ENCODE measurements at places on chromosomes 3 and 15. TPM values are rescaled to one million over a fixed set of nuclear protein-coding genes. Genes with fewer than 3 reads are reported as not detected.
A peak's percentile ranks its signal among the peaks of the same experiment; 100 is the strongest.

DNA sequence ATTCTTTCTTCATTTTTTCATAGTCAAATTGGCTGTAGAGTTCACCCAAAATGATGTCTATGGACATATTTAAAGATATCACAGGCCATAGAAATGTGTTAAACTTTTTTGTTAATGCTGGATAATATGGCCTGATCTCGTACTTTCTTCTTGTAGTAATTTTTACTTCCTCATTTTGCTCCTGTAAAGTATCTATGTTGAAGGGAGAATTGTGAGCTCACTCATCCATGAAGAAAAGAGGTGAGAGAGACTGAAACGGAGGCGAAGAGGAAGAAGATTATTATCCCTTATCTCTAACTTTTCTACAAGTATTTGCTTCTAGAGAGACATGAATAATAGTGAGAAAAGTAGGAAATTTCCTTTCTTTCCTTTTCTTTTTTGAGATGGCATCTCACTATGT lies 613.8 kb upstream of the TBL1XR1 start:
- DNase-seq = no peak

Gene CHDH
- total RNA-seq = 0.07 TPM

Gene MUC20
- 0.28 TPM for total RNA-seq

Gene CCRL2
- total RNA-seq = not detected

DNA sequence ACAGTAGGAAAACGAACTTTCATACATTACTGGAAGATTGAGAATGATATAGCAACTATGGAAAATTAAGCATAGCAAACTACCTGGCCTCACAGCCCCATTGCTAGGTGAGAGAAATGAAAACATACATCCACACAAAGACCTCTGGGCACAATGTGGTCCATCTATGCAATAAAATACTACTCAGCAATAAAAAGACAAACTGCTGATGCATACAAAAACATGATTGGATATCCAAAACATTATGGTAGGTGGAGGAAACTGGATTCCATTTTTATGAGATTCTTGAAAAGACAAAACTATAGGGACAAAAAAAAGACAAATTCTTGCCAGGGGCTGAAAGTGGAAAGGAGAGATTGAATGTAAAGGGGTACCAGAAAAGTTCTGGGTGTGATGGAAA lies 308.8 kb downstream of the OCA2 start:
- DNase-seq = no peak

DNA sequence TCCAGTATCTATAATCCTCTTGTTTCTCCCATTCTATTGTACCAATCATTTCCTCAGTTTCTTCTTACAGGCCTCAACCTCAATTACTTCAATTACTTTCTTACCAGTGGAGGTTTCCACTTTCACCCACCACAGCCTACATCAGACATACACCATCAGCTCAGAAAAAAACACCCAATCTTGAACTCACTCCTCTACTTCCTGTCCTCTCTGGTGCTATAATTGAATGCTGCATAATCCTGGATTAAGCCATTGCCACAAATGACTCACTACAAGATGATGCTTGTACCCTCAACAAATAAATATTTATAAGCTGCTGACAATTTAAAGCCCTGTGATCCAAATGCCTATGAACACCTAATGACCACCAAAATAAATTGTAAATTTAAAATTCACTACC lies 18.5 kb downstream of the RYK start:
- no peak for DNase-seq

DNA sequence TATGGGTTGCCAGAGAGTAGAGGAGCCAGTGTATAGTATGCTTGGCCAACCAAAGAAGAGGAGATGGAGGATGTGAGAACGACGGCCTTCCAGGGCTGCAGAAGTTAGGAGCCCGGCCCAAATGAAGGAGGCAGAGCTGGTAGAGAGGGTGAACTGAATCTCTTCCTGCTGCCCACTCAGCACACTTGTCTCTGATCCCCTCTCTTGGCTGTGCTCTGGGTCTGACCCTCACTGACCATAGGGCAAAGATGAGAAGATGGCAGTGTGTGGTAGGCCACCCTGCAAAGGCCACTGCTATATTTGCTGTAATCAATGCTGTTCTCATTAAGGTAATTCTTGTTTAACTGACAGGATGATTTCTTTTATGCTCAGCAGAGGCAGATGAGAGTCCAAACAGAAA lies 256.0 kb downstream of the OCA2 start:
- no peak for DNase-seq

Gene GPR15
- not detected for total RNA-seq

- peak; percentile 41 for DNase-seq
Measured at GRCh38 chr3:113838631-113839209, at the start of gene GRAMD1C. Gene GRAMD1C (plus strand): TSS chr3:113838788. CDS start chr3:113838910, 122 bp downstream.

Gene SLC28A2
- not detected for total RNA-seq

All from foreskin keratinocyte (primary cell).